ENCODE measurements at places on chromosomes 5 and 9.

GRCh38 chr5:93909356-93909755, 168.0 kb upstream of the POU5F2 start:
- no peak for DNase-seq

DNA sequence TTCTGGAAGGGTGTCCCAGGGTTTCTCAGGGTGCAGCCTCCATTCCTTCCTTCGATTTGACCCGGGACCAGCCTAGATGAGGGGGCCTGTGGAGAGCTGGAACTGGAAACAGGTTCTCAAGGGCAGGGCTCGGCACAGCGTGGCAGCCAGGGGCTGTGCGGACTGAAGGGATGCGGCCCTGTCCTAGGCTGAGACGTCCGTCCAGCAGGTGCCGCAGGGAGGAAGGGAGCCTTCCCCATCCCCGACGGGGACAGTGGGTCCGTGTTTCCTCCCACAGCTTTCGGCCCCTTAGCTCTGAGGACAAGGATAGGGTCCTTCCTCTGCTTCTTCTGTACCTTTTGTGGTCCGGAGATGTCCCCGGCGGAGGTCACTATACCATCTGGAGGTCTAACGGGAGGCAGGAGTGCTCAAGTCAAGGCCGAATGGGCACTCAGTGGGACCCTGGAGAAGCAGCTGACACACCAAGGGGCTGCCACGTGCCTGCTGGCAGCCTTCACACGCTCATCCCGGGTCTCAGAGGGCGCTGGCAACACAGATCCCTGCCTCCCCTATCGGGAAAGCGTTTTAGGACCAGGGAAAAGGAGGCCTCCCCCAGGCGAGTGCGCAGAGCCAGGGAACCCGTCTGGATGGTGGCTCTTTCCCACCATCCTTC, 49.9 kb downstream of the USP20 start:
- DNase-seq, result no peak

- peak; percentile 35 for DNase-seq
Observed at GRCh38 chr5:143064218-143064641, 294.1 kb downstream of the ARHGAP26 start.

DNA sequence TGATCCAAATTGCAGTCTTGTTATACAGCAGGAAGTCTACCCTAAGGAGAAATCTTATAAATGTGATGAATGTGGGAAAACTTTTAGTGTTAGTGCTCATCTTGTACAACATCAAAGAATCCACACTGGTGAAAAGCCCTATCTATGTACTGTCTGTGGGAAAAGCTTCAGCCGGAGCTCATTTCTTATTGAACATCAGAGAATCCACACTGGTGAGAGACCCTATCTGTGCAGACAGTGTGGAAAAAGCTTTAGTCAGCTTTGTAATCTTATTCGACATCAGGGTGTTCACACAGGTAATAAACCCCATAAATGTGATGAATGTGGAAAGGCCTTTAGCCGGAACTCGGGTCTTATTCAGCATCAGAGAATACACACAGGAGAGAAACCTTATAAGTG, 10.4 kb downstream of the ZNF189 start:
- DNase-seq, result no peak

GRCh38 chr5:78889369-78890140, 95.6 kb downstream of the ARSB start:
- DNase-seq, result no peak

GRCh38 chr9:109604781-109605180, 106.7 kb upstream of the PTPN3 start:
- DNase-seq, result peak; percentile 74

- no peak for DNase-seq
Observed at GRCh38 chr5:2762744-2763532, 11.5 kb upstream of the IRX2 start.

DNA sequence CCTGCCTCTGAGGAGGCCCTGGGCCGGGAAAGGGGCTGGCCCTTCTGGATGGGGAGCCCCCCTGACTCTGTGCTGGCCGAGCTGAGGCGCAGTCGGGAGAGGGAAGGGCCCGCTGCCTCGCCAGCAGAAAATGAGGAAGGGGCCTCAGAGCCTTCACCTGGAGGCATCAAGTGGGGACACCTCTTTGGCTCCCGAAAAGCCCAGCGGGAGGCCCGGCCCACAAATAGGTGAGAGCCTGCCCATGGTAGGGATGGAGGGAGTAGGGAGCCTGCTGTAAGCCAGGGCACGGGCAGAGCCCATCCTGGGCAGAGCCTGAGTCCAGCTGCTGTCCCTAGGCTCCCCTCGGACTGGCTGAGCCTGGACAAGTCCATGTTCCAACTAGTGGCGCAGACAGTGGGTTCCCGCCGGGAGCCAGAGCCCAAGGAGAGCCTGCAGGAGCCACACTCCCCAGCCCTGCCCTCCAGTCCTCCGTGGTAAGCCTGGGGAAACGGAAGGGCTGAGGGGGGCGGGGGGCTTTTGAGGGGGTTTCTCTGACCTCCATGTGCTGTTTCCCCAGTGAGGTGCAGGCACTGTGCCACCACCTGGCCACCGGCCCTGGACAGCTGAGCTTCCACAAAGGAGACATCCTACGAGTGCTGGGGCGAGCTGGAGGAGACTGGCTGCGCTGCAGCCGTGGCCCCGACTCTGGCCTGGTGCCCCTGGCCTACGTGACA, 44.3 kb upstream of the TESK1 start:
- no peak for DNase-seq

DNA sequence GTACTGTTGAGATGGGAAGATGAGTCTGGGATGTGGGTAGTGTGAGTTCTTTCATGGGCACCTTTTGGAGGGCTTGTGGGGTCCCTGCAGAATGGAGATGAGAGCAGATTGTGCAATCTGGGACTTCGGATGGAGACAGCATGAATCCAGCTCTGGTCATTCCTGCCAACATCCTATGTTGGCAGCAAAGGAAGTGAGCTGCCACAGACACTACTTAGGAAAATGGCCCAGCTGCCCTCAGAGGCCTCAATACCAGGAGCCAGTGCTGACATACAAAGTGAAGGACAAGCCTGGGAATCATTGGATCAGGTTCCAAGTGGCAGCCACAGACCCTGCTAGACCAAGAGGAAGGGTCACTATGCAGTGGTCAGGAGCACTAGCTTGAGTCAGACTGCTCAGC, 402.8 kb downstream of the CDK5RAP2 start:
- no peak for DNase-seq

GRCh38 chr5:127089191-127089590, 15.9 kb upstream of the C5orf63 start:
- DNase-seq, result no peak

DNA sequence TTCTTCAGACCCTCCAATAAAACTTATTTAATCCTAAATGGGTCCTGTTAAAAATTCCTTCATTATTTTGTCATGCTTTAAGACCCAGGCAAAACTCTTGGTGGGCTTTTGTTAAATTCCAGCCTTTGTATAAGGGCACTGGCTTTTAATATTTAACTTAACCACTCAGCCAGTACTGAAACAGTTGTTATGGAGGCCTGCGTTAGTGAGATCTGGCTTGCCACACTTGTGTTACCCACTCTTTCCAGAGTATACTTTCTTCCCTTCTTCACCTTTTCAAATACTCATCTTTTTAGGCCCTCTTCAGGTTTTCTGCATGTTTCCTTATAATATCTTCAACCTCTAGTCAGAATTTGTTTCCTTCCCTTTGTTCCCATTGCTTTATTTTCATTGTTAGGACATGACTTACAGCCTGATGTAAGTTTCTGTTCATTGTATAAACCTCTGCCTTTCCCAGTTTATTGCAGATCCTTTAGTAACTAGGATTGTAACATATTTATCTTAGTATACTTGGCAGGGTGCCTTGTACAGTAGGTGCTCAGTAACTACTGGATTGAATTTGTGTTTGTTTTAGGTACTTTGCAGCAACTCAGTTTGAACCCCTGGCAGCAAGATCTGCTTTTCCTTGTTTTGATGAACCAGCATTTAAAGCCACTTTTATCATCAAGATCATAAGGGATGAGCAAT, 48.8 kb downstream of the LNPEP start:
- DNase-seq, result no peak

DNA sequence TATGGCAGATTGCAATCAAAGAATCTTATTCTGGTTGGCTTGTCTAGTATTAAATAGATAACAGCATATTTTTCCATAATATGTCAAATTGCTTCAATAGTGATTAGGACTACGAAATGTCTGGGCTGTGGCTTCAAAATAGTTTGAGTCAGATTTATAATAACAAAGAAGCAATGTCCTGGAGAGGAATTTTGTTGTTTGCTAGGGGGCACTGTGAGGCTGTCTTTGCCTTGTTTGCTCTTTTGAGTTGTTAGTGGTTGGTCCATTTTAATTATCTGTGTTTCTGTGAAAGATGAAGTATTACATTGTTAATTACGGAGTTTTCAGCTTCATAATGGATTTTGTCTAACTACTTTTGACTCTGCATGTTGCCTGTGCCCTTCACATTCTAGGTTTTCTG, 713.6 kb downstream of the TLE4 start:
- peak; percentile 24 for DNase-seq

- DNase-seq, result no peak
Observed at GRCh38 chr5:79795764-79796398, 106.2 kb downstream of the CMYA5 start.

- no peak for DNase-seq
Observed at GRCh38 chr9:124769549-124770358, 1.4 kb downstream of the NR6A1 start.

GRCh38 chr5:90783460-90784333, 225.1 kb downstream of the ADGRV1 start:
- DNase-seq, result peak; percentile 14

DNA sequence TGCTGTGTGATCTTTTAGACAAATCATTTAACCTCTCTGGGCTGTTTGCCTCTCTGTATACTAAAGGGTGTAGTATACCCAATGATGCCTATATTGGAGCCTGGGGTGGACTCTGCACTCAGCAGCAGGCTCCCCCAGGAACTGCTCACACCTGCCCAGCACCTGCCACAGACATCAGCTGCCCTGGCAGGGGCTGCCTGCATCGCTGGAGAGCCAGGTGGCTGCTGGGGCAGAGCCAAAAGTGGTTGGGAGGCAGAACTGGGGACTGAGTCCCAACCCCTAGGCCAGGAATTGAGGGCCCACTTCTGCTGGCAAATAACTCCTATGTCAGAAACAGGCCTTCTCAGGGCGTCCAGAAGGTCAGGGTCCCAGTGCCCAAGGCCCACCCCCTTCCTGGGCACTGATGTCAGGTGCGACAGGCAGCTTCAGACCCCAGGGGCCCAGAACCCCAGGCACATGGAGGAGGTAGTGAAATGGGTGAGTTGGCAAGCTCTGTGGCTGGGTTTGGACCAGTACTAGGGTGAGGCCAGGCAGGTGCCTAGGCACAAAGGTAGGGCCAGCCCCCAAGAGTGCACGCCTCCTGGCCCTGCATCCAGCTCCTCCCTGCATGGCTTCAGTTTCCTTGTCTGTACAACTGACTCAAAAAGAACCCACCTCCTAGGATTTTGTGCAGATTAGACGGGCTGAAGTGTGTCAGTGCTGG, 5.8 kb downstream of the UNC5A start:
- no peak for DNase-seq

- DNase-seq, result no peak
Observed at GRCh38 chr9:125321496-125321895, 59.9 kb downstream of the GAPVD1 start.

DNA sequence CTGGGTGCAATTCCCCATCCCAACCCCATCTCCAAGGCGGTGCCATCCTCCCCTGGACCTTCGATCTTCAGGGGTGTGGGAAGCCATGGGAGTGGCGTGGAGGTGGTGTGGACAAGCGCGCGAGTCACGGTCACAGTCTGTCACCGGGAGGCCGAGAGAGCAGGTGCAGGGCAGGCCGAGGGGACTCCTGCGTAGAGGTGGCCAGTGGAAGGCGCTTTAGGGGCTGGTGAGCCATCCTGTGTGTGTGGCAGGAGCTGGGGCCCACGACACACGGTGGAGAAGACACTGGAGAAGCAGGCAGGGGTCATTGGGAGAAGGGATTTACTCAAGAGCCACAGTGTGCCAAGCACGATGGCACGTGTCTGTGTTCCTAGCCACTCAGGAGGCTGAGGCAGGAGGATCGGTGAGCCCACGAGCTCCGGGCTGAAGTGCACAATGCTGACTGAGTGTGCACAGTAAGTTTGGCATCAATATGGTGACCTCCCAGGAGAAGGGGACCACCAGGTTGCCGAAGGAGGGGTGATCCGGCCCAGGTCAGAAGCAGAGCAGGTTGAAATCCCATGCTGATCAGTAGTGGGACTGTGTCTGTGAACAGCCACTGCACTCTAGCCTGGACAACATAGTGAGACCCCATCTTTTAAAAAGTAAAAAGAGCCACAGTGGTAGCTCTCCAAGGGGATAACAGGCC, 145.1 kb upstream of the PHYKPL start:
- DNase-seq, result no peak

GRCh38 chr9:74573640-74574191, 76.6 kb downstream of the RORB start:
- DNase-seq, result peak; percentile 83

- DNase-seq, result no peak
Observed at GRCh38 chr5:109911731-109912130, 222.0 kb downstream of the MAN2A1 start.

DNA sequence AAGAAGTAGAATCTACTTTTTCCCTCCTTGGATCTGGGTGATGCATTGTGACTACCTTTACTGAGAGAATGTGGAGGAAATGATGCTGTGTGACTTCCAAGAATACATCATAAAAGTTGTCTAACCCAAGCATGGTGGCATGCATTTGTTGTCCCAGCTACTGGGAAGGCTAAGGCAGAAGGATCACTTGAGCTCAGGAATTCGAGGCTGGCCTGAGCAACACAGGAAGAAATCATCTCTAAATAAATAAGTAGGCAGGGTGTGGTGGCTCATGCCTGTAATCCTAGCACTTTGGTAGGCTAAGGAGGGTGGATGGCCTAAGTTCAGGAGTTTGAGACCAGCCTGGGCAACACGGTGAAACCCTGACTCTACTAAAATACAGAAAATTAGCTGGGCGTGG, 143.2 kb upstream of the VLDLR start:
- DNase-seq, result no peak

DNA sequence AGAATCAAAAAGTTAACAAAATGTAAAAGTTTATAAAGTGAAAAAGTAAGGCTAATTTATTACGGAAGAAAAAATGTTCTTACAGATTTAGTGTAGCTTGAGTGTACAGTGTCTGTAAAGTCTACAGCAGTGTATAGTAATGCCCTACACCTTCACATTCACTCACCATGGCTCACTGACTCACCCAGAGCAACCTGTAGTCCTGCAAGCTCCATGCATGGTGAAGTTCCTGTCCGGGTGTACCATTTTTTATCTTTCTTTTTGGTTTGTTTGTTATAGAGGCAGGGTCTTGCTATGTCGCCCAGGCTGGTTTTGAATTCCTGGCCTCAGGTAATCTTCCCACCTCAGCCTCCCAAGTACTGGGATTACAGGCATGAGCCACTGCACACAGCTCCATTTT, 93.6 kb downstream of the MED27 start:
- DNase-seq, result no peak

DNA sequence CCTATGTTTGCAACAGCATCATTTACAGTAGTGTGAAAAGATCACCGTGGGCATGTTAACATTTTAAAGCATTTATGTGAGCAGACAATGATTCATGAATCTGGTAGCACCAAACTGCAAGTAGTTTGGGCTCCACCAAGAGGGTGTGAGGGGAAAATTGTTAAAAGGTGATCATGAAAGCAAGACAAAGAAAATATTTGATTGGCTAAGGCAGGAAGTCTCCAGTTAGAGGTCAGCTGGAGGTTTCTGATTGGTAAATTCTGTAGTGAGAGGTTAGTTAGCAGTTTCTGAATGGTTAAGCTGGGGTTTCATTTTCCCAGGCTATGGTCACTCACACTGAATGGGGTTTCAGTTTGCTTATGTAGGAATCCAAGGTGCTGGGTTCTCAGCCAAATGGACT, 13.5 kb upstream of the DRD1 start:
- DNase-seq, result no peak
